RWPE2 (cell line): ENCODE measurements at places on chromosomes 2 and 18.

DNA sequence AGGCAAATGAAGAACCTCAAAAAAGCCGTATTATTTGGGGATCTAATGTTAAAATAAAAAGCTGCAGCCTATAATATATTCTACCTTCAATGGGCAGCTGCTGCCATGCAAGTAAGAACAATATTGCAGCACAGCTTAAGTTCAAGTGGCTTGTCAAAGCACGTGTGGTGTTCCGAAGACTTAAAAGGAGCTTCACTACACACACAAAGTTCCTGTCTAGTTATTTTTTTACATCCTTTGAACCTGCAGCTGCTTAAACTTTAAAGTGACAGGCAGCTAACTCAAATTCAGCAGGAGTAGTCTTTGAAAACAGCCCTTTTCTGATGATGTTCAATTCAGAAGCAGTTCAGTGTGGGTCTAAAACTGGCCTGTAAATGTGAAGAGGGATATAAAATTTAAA lies 85.8 kb upstream of the XIRP2 start:
- no peak for DNase-seq

DNA sequence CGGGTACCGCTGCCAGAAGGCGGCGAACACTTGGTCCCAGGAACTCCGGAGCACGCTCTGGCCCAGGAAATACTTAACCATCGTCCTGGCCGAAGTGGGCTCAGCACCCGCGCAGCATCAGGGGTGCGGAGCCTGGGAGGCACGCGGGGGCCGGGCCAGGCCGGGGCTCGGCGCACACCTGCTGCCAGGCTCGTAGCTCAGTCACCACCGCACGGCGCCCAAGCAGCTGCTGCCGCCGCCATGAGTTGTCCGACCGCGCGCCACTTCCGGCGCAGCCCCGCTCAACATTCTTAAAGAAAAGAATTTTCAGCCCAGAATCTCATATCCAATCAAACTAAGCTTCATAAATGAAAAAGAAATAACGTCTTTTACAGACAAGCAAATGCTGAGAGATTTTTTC lies 34.0 kb downstream of the MDH1 start:
- no peak for DNase-seq

DNA sequence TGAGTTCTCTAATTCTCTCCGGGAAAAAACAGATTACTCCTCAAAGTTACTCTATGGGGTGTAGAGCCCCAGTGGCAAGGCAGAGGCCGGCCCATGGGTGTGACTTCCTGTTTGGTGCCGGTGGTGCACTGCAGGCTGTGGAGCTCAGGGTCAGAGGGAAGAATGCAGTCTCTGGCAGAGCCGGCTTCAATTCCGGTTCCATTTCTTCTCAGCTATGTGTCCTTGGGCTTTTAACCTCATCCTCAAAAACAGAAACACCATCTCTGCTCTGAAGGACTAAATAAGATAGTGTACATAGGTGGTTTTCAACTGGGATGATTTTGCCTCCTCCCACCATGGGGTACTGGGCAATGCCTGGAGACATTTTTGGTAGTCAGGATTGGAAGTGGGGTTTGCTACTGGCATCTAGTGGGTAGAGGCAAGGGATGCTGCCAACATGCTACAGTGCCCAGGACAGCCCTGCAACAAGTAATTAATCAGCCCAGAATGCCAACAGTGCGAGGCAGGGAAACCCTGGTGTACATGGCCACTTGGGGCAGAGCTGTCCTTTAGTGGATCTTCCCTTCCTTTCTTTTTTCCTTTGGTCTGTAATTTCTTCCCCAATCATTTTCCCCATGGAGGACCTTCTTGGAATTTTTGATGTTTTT lies 81.2 kb downstream of the INSIG2 start:
- DNase-seq: no peak

DNA sequence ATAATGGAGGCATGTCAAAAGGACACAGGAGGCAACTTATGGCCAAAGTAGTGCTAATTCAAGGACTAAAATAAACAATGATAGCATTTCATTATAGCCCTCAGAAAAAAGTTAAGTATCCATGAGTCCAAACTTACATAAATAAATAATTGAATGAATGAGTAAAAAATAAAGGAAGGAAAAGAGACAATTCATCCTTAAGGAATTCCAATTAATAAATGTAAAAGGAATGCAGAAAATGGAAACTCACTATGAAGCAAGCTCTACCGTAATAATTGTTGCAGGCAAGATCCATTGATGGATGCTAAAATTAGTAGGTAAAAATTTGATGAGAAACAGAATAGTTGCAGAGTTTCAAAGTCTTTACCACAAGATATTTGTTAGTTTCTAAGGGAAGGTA lies 88.2 kb upstream of the RAPGEF4 start:
- DNase-seq: no peak

- DNase-seq: no peak
Measured at GRCh38 chr2:182726473-182726872, 10.4 kb downstream of the DNAJC10 start.

GRCh38 chr2:97769711-97770110 lies 56.3 kb downstream of the ZAP70 start:
- no peak for DNase-seq

- DNase-seq: no peak
Measured at GRCh38 chr2:128682729-128683284, 364.1 kb upstream of the HS6ST1 start.

- no peak for DNase-seq
Measured at GRCh38 chr2:177983183-177983788, 89.3 kb downstream of the PDE11A start.

DNA sequence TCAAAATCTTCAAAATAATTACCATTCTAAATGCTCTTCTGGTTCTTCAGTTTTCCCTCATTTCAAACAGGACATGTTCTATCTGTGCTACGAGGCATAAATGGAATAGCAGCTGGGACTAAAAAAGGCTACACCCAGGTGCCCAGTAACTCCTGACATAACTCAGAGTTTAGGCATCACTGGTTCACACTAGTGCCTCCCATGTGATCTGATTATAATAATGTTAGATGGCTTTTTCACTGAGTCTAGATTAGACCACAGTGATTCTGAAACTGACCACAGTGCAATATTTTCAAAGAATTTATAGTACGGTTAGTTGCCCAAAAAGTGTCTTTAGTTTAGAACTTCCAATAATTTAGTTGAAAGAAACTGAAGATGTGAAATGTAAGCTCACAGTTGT lies 123.3 kb downstream of the CCBE1 start:
- no peak for DNase-seq

DNA sequence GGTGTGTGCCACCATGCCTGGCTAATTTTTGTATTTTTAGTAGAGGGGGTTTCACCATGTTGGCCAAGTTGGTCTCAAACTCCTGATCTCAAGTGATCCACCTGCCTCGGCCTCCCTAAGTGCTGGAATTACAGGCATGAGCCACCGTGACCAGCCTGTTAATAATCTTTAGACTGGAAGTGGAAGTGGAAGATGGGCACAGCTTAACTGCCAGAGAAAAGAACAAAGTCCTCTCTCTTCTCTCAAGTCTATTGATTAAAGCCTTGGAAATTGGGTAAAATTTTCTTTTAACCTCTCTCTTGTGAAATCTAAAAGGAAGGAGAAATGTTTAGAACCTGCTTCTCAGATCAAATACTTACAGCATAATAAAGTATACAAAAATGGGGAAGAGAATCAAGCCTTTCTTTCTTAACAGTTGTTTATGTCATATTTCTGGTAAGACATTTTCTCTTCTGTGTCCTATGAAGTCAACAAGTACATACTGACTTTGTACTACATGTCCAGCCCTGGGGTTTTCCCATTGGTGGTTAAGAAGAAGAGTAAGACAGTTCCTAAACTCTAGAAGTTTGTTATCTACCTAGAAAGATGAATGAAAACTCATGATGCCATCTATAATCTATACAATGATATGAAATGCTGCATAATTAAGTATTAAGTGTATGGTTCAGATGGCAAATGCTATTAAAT lies 4.6 kb downstream of the TMEM169 start:
- no peak for DNase-seq

DNA sequence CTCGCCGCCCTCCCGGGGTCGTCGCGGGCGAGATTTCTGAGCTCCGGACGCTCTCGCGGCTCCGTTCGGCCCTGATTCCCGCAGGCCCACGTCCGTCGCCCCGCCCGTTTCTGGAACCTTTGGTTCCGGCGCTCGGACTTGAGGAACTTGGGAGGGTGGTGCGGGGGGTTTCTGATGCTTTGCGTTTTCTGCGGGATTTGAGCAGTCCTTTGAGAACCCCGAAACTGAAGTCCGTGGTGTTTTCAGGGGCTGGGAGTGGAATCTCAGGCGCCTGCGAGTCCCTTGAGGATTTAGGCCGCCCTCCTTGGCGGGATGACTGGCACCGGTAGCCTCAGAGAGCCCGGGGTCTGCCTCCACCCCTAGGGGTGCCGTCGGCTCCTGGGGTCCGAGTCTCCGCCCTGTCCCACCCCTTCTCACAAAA lies 336 bp downstream of the THNSL2 start:
- DNase-seq: no peak

GRCh38 chr18:11791131-11791530 lies 60.1 kb upstream of the CHMP1B start:
- DNase-seq: no peak

- no peak for DNase-seq
Measured at GRCh38 chr18:36934884-36935283, 106.0 kb downstream of the KIAA1328 start.

GRCh38 chr2:160390544-160391455 lies 102.8 kb downstream of the RBMS1 start:
- no peak for DNase-seq

- no peak for DNase-seq
Measured at GRCh38 chr2:100784681-100785080, 35.3 kb upstream of the NPAS2 start.

DNA sequence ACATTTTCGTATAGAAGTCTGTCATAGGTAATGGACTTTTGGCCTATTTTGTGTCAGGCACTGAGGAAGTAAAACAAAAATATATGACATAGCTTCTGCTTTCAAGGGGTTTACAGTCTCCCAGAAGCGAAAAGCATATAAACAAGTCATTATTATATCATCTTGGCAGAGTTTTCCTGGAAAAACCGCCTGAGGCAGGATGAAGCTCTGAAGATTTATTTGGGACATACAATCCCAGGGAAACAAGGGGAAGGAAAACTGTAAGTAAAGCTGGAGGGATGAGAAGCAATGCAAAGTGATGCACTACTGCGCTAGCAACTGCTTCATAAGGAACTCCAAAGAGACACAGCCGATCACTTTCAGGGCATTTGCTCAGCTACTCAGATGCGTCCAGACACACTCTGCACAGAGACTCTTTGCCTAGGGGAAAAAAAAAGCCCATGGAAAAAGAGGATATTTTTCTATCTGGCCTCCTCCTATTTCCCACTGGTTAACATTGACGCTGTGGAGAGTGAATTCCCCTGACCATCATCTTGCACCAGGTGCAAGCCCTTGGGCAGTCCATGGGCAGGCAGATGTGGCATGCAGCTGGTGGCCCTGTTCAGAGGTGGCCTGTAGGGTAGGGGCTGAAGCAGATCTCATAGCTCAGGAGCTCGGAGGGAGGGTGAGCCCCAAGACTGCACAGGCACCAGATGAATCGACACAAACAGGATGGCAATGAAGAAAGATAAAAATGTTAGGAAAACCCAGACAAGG lies 158.1 kb downstream of the METTL4 start:
- DNase-seq: no peak
